ENCODE measurements at places on chromosomes 7 and 10.
A peak's percentile ranks its signal among the peaks of the same experiment; 100 is the strongest.

DNA sequence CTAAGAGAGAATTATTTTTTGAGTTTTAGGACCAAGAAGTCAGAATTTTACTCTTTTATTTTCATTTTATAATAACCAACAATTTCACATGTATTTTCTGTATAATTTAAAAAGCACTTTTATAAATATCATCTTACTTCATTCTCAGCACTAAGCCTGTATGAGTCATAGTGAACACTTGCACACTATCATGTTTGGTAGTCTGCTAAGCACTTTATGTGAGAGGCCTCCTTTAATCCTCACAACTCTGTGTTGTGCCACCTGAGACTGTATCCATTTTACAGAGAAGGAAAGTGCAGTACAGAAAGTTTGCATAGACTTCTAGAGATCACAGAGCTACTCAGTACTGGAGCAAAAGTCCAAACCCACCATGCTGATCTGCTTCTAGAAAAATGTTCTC lies 939.6 kb downstream of the NRG3 start:
- peak; percentile 49 for DNase-seq

DNA sequence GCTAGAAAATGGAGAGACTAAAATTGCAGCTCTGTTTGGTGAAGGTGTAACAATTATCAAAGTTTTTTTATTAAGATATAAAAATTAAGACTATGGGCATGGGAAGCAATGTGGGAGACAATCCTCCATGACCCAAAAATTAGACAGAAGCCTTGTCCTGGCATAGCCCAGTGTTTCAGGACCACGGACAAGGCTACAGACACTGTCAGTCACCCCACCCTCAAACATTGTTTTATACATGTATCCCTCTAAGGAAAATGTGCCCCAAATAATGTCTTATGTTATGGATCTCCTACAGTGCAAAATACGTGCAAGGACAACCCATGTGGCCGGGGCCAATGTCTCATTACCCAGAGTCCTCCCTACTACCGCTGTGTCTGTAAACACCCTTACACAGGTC lies 24.0 kb downstream of the HABP2 start:
- peak; percentile 3 for DNase-seq

DNA sequence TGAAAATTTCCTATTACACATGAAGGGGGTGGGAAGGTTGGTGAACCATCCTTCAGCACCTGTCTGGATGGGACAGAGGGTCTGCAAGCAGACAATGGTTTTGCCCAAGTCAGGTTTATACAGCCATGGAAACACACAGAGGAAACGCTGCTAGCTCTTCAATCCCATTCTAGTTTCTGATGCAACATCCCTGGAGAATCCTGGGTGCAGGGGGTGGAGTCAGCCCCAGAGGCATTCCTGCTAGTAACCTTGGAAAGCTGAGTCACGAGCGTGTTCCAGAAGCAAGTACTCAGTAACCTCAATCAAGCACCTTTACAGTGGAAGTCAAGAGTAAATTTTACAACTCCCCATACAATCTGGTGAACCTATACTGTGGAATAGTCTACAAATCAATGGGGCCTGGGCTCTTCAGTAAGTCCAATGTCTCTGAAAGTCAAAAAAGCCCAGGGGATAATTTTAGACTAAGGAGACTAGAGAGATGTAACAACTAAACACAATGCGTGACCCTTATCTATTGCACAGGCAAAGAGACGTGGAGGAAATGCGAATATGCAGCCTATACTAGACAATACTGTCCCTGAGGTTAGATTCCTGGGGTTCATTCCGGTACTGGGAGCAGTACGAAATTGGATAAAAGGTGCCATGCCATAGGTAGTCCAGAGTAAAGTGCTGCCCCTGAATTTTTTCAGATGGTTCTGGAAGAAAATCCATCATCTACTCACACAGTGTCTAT lies 95.4 kb downstream of the ZRANB1 start:
- DNase-seq = peak; percentile 93

- DNase-seq = no peak
These were observed 161.6 kb upstream of the KMT2E start for GRCh38 chr7:104852386-104852785.

GRCh38 chr10:132476146-132477065 lies 61.2 kb upstream of the INPP5A start:
- DNase-seq = no peak

DNA sequence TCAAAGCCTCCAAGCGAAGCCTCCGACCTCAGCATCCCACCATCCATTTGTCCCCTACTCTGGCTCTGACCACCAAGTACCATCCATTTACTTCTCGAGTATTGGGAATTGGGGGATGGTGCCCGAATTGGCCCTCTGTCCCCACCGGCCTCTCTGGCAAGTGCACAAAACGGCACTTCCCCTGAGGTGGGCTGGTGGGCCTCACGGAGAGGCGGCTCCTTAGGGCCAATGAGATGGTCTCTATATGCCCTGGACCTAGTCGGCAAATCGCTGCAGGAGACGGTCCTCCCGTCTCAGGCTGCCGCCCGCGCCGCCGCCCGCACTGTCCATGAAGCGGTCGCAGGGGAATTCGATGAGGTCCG lies 2.8 kb downstream of the TRIL start:
- DNase-seq = no peak

DNA sequence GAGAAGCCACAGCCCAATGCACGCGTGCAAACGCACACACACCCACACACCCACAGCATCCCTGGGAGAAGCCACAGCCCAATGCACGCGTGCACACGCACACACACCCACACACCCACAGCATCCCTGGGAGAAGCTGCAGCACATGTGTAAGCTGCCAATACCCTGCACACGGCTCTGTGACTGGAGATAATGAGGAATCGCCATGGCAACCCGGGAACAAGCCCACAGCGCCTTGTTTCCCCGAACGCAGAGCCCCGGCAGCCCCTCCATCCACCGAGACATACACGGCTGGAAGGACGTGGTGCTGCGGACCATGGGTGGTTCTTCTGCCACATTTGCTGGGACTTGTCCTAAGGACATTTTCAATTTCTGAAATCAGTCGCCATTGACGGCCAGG lies 221.3 kb downstream of the PTPRN2 start:
- no peak for DNase-seq

DNA sequence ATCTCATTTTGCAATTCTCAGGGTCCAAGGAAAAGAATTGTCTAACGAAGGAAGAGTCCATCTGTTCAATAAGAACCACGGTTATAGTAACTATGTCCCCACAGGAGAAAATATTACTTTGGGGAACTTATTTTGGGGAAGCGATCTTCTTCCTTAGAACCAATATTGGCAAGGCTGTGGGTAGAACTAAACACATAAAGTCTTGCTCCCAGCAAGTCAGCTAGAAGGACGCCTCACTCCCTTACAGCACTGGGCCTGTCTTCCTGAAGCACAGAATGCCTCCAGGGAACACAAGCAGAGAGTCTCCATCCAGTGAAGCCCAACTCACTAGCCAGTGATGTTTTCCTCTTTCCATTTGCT lies 30.2 kb downstream of the C10orf71 start:
- no peak for DNase-seq

- DNase-seq = no peak
These were observed 10.2 kb downstream of the EN2 start for GRCh38 chr7:155467846-155468784.

GRCh38 chr7:151089893-151090730 lies 3.8 kb downstream of the AGAP3 start:
- no peak for DNase-seq

GRCh38 chr10:44330431-44330830 lies 54.5 kb downstream of the CXCL12 start:
- DNase-seq = no peak

DNA sequence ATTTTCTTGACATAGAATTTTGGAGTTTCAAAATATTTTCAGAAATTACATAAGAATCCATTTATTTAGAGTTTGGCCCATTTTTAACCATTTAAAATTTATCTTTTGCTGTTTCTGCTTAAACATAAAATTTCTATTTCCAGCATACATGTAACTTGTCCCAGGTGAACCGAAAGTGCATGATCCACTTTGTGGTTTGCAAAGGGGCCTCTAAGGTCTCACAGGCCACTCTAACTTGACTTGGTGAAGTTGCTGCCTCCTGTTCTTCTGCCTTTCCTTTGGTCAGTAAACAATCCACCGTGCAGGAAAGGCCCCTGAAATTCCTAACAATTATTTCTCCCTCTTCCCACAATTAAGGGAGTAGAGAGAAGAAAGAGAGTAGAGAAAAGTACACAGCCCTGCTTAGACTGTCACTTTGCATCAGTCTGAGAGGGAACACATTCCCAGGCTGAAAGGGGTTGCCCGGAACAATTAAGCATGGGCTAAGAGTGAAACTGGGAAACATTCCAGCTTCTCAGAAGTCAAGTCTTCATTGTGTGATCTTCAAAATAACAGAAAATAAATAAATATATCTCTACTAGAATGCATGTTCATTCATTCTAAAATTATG lies 79.5 kb upstream of the SEMA3A start:
- peak; percentile 6 for DNase-seq

- peak; percentile 65 for DNase-seq
These were observed 133.4 kb downstream of the MACC1 start for GRCh38 chr7:20083781-20084180.
